Activated CD4-positive, alpha-beta T cell treated with anti-CD3 and anti-CD28 coated beads, Interleukin-2, amount 50 U/mL, for 1 hour (primary cell): ENCODE measurements at places on chromosomes 13 and 19.

DNA sequence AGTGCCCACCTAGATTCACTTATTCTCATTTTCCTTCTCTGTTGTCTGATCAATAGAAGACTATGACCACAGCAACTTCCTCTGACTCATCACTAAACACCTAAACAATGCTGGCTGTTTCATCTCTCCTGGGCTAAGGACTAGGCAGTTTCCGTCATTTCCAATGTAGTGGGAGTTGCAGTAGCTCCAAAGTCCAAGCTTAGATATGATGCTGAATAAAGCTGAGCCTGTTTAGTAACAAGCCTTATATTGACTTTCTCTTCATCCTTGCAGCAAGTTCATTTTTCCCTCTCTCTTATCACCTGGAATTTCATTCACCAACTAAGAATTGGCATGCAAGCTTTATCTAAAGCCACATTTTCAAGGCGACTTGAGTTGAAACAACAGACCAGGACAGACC is 53.5 kb upstream of the PCDH9 start:
- no peak for DNase-seq

DNA sequence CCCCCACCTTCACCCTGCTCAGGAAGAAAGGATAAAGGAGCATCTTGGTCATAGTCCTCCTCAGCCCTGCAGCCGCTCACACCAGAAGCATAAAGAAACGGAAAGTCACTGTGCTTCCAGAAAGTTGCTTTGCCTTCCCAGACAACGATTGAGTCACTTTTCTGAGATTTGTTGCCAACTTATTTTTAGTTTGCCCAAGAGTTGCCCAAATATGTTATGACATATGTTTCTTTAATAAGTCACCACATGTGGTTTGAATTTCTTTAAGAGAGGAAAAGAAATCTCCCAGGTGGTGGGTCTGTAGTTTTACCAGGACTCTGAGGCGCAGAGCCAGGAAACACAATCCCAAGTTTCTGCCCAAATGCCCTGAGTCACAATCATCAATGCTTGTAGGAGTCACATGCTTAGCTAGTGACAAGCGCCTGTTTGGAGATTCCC is 63.4 kb upstream of the LRCH1 start:
- DNase-seq, result no peak

- DNase-seq, result peak; percentile 77
Measured at GRCh38 chr19:1942078-1942933, 1.3 kb downstream of the CSNK1G2 start.

- DNase-seq, result no peak
Measured at GRCh38 chr19:35506011-35506410, 7.4 kb downstream of the DMKN start.

DNA sequence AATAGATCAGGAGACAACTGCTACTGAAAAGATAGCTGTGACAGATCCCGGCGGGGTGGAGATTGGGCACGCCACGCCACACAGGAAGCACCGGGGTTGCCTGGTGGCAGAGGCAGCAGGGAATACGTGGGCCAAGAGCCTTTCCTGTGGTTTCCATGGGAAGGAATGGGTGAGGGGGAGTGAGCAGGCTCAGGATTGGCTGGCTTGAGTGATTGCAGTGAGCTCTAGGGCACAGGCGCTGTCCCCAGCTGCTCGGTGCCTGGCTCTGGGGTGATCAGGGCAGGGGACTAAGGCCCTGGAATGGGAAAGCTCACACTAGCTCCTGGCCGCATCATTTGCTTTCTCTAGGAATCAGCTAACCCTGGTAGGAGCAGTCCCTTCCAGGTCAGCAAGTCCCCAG is 166.1 kb downstream of the USP12 start:
- no peak for DNase-seq

DNA sequence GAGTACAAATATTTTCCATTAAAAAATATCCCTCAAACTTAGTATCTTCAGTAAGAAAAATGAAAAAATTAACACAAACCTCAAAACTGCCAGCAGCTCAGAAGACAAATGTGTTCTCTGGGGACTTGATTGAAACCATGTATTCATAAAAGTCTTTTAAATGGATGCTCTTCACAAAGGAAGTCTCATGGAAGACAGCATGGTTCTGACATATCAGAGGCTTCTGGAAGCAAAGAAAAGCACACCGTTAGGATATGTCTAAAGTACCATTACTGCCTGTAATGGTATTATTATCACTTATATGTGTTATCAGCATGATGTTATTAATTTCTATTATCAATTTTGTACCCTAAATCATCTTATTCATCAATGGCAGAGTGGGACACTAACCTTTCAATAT is 302.8 kb downstream of the ENOX1 start:
- DNase-seq, result no peak

GRCh38 chr19:29717051-29717450 is 2.0 kb upstream of the C19orf12 start:
- DNase-seq, result no peak
